NCI-H187 (cell line): ENCODE measurements at places on chromosomes 11 and 22.
A peak's percentile ranks its signal among the peaks of the same experiment; 100 is the strongest.

DNA sequence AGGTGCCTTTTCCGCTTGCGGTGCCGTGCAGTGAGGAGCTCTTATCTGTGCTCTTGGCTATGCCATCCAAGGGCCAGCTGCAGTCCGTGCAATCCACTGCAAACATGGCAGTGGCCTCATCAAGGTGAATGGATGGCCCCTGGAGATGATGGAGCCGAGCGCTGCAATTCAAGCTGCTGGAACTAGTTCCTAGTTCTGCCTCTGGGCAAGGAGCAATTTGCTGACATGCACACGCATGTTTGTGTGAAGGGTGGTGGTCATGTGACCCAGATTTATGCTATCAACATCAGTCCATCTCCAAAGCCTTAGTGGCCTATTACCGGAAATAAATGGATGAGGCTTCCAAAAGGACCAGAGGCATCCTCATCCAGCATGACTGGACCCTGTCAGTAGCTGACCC lies 3.1 kb upstream of the EHD1 start:
- no peak for DNase-seq

- no peak for DNase-seq
Observed at GRCh38 chr11:79237703-79238102, 203.1 kb downstream of the TENM4 start.

GRCh38 chr11:44564670-44565210 lies 723 bp upstream of the CD82 start:
- DNase-seq, result no peak

DNA sequence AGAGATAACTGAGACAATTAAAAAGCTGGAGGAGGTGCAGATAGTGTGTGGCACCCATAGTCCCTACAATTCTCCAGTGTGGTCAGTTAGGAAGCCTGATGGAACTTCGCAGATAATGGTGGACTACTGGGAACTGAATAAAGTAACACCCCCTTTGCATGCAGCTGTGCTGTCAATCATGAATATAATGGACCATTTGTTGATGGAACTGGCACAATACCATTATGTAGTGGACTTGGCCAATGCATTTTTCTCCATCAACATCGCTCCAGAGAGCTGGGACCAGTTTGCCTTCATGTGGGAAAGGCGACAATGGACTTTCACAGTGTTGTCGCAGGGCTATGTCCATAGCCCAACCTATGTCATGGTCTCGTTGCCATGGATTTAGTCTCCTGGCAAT lies 324.2 kb downstream of the TMEM135 start:
- no peak for DNase-seq

DNA sequence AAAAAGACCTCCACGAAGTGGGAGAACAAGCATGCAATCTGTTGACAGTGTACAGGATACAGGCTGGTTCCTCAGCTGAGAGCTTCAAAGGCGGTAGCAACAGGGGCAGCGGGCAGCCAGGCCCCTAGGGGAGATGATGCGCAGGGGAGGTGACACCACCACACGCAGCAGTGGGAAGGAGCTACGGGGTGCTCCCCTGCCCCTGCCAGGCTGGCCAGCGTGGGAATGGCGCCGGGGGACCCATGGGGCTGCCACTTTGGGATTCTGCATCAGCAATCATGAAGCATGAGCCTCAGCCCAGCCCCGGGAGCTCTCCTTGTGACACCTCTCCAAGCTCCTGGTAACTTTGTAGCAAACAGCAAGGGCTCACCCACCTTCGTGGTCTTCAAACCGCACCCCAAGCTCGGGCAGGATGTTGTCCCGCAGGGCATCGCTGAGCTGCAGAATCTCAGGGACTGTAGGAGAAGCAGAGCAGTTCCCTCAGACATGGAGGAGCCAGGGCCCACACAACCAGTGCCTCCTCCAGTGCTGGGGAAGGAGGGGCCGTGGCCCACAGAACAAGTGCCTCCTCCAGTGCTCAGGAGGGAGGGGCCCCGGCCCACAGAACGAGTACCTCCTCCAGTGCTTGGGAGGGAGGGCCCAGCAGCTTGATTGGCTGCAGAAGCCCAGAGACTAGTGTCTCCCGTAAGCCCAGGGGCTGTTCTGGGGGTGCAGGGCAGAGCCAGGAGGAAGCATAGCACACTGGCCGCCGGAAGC lies 14.6 kb upstream of the NAP1L4 start:
- DNase-seq, result no peak

DNA sequence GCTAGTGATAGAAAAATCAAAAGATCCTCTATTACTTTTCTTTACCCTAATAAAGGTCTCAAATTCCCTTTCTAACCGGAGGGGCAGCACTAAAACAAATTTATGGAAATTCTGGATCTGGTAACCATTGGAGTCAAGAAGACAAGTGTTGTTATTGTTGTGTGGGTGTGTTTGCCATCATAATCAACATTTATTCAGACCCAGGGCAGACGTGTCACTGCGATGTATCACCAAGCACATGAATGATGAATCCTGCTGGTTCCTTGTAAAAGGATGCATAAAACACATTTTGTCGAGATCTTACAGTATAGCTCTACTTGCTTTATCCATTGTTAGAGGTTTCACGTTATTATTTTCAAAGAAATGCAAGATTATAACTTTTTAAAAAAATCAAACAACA lies 12.1 kb upstream of the FJX1 start:
- DNase-seq, result no peak

DNA sequence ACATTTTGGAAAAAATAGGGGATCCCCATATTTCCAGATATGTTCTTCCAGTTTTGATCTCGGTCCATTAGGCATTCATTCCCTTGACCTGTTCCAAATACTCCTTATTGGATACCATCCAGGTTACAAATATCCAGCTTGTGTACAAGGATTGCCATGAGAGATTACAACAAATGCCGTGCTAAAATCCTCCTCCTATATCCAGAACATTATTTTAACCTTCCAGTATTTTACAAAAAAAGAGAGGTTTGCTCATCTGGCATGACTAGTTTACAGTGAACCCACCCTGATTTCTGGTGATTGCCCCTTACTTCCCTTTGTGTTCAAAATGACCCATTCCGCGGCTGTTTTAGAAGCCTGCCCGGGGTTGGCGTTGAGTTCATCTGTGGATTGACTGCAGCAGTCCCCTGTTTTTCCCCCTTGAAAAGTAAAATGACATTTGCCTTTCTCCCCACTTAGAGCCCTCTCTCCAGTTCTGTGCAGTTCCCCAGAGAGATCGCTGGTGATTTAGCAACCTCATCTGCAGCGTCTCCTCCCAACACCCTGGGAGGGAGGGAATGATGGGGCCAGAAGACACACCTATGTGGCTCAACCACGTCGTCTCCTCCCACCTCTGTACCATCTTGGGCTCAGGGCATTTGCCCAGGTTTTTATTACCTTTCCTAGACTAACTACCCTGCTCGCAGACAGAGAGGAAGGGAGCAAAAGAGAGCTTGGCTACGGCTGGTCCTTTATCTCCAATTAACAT lies 73.6 kb downstream of the DSCAML1 start:
- no peak for DNase-seq

GRCh38 chr11:65524014-65524740 lies 706 bp upstream of the SCYL1 start:
- DNase-seq, result no peak

GRCh38 chr11:65551572-65552387 lies 6.4 kb downstream of the LTBP3 start:
- DNase-seq, result peak; percentile 52

GRCh38 chr11:83736684-83737083 lies 450.5 kb upstream of the CCDC90B start:
- no peak for DNase-seq

- no peak for DNase-seq
Observed at GRCh38 chr11:103071008-103071407, 21.0 kb downstream of the DCUN1D5 start.

- no peak for DNase-seq
Observed at GRCh38 chr11:93852242-93852641, 1.8 kb upstream of the VSTM5 start.
